NCI-H446 (cell line): ENCODE measurements at places on chromosomes 5 and 9.

GRCh38 chr5:116340799-116341198, 233.8 kb downstream of the SEMA6A start:
- DNase-seq = no peak

- DNase-seq = no peak
Observed at GRCh38 chr9:85223506-85224125, 518.1 kb downstream of the AGTPBP1 start.

- no peak for DNase-seq
Observed at GRCh38 chr9:131628459-131629225, 83.3 kb downstream of the PRRT1B start.

GRCh38 chr5:71782393-71782770, 63.3 kb downstream of the CARTPT start:
- DNase-seq = no peak

GRCh38 chr5:177458912-177459350, 12.3 kb downstream of the PRR7 start:
- no peak for DNase-seq

GRCh38 chr5:158284242-158284641, 425.3 kb upstream of the CLINT1 start:
- DNase-seq = no peak

DNA sequence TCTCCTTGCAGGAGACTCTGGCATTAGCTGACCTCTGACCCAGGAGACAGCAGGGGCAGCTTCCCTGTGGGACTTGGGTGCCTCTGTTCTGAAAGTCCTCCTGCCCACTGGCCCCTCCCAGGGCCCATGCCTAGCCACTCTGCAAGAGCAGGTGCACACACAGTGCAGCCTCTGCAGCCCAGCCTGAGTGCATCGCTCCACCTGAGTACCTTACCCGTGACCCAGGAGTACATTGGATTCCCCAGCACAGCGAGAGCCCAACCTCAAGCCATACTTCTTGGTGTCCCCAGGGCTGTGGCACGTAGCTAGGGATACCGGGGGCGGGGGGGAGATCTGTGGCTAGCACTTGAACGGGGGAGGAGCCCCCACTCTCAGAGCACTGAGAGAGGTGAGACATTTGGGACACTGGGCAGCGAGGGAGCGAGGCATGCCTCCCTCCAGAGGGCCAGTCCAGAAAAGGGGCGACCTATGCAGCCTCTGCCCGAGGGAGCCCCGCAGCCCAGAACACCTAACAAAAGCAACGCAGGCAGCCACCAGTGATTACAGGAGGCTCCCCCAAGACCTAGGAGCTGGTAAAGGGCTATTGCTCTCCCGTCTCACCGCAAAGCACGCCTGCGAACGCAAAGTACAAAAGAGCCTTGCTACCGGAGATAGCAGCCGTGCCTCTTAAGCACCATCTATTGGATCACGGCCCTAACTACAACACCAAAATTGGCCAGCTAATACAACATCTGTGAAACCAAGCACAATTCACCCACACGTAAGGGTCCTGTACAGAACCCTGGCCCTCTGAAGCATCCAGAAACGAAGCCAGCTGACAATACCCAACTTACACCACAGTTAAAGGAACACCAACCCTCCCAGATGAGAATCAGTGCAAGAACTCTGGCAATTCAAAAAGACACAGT, 826 bp upstream of the PRDM9 start:
- DNase-seq = peak; percentile 73

DNA sequence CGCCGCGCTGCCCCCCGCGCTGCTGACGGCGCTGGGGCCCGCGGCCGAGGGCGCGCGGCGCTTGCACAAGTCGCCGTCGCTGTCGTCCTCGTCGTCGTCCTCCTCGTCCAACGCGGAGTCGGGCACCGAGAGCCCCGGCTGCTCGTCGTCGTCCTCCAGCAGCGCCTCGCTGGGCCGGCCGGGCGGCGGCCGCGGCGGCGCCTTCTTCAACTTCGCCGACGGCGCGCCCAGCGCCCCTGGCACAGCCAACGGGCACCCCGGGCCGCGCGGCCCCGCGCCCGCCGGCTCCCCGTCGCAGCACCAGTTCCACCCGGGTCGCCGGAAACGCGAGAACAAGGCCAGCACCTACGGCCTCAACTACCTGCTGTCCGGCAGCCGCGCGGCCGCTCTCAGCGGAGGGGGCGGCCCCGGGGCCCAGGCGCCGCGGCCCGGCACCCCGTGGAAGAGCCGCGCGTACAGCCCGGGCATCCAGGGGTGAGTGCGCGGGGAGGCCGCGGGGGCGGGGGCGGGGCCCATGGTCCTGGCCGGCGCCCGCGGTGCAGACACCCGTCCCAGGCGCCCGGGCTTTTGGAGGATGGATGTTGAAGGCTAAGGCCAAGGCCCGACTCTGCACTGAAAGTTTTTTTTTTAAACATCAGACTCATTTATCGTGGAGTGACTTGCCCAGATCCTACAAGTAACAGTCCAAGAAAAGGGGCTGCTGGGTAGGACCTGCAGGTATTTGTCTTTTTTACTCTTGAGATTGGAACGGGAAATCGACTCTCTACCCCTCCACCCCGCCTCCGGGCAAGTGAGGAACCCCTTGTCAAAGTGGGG, 1.2 kb downstream of the TENT4A start:
- no peak for DNase-seq

- DNase-seq = no peak
Observed at GRCh38 chr5:147057051-147057450, 177.8 kb upstream of the STK32A start.

DNA sequence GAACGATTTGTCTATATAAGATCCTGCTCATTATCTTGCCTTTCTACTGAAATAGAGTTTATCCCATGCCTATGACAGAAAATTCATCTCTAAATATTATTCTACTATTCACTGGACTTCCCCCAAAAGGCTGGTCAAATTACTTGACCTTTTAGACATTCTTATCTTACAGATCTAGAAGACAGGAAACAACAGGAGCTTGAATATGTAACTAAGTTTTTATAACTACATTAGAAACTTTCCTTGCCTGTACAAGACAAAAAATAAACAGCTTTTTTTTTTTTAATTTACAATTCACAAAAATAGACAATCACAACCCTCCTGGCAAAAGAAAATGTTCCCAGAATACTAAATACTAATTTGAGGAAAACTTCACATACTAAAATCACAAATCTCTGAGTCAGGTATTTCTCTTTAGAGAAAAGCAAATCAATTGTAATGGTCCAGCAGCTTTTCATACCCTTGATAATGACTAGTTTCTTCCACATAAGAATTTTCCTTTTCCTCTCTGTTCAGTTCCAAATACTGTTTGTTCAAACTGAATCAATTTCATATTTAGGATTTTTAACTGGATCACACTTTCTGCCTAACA, 68.6 kb downstream of the MLLT3 start:
- no peak for DNase-seq

GRCh38 chr5:161288071-161288470, 258.5 kb downstream of the GABRB2 start:
- DNase-seq = no peak

DNA sequence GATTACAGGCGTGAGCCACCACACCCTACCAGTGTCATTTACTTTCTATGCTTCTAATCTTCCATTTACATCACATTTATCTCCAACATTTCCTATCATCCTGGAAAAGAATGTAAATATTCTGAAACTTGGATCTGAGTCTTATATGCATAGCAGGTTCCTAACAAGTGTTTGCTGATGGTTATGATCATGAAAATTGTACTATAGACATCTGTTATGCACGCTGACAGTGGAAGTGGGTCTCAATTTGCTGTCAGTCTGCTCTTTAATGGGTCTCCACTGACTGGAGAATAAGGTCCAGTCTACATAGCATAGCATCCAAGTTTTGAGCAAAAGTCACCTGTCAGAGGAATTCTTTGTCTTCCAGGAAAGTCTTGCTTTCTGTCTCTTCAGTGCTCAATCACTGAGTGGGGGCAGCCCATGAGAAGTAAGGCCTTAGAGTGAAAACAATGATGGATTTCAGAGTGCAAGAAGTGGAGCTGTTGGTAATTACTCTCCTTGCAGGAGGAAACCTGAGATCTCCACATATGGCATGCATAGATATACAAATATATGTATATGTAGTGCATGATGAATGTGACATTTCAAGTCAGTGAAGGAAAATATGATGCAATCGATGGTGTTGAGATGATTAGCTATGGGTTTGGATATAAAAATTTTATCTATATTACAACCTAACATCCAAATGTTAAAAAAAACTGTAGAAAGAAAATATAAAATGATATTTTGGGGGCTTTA, 29.2 kb upstream of the MSANTD3 start:
- no peak for DNase-seq

DNA sequence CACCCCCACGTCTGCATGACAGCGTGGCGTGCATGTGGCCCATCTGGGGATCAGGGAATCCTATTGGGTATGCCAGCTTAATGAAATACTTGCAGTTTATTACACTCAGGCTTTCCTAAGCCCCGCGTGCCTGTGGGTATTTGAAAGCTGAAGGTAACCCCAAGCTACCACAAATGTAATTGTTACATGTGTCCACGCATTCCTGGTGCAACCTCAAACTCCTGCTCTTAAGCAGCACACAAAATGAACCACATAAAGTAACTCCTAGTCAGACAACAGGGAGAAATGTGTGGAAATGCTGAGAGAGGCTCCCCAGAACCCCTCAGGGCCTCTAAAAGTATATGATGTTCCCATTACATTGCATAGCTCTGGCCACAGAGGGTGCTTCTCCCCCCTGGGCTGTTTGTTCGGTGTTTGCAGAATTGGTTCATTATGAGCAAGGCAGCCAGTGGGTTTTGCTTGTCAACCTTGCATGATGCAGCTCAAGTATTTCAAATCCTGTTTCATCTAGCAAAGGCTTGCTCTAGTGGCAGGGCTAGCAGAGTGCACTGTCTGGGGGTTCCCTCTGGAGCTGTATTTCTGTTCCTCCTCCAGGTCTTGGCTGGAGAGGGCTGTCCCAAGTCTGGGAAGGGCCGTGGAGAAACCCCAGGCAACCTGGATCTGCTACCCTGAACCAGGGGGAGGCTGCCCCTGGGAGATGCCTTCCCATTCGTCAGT, 1.8 kb upstream of the DCANP1 start:
- DNase-seq = no peak

DNA sequence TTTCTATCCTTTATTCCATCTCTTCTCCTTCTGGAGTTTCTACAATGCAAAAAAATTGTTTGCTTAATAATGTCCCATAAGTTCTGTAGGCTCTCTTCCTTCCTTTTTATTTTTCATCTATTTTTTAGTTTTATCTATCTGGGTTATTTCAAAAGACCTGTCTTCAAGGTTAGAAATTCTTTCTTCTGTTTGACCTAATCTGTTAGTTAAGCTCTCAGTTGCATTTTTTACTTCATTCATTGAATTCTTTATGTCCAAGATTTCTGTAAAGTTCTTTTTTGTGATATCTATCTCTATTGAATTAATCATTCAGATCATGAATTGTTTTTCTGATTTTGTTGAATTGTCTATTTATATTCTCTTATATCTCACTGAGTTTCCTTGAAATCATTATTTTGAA, 145.9 kb upstream of the TLE4 start:
- DNase-seq = no peak

- no peak for DNase-seq
Observed at GRCh38 chr5:73298772-73299630, 126.0 kb downstream of the TMEM174 start.

DNA sequence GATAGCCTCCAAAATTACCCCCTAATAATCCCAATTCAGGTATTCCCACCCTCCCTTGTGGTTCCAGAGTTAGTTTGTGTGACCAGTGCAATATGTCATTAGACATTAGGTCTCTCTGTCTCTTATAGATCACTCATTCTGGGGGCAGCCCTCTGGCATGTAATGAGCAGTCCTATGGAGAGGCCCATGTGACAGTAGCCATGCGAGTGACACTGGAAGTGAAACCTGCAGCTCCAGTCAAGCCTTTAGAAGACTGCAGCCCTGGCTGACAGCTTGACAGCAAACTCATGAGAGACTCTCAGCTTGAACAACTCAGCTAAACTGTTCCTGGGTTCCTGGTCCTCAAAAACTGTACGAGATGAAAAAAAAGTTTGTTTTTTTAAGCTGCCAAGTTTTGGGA, 54.0 kb upstream of the HSPB3 start:
- DNase-seq = no peak

DNA sequence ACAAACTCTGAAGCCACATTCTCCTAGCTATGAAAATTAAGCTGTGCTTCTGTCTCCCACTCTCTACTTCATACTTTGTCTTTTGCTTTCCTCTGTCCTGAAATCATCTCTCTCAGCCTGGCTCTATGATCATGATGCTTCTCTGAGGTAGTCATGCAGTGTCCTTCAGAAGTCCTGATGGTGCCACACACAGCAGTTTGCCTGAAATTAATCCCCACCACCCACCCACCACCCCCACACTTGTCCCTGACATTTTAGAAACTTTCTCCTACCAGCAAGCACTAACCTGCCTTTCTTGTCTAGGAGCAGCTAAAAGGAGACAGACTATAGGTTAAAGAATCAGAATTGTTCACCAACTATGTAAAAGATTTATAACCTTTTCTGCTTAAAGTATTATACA, 282.2 kb upstream of the FAM174A start:
- no peak for DNase-seq

- DNase-seq = no peak
Observed at GRCh38 chr5:149489605-149490037, 61.6 kb downstream of the CSNK1A1 start.

DNA sequence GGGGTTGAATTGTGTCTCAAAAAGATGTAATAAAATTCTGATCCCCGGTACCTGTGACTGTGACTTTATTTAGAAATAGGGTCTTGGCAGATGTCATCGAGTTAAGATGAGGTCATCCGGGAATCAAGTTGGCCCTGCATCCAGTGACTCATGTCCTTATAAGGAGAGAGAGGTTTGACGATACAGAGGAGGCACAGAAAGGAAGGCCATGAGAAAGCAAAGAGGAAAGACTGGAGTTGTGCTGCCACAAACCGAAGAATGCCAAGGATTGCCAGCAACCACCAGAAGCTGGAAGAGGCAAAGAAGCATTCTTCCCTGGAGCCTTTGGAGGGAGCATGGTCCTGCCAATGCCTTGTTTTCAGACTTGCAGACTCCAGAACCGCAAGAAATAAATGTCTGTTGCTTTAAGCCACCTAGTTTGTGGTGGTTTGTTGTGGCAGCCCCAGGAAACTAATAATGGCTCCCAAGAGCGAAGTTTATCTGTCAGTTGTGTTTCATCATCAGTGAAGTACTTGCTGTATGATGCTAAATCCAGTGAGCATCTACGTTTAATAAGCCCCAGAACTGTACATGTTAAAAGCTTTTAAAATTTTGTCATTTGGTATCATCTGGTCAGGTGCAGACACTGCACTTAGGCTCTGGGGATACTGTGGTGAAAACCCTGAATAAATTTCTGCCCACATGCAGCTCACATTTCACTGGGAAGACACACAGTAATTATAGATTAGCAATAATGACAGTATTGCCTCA, 114.8 kb downstream of the TLE4 start:
- DNase-seq = no peak

GRCh38 chr9:136021872-136022681, 60.9 kb upstream of the UBAC1 start:
- DNase-seq = no peak

GRCh38 chr5:172447646-172448365, 6.5 kb downstream of the SH3PXD2B start:
- DNase-seq = no peak

GRCh38 chr5:143131972-143132371, 271.5 kb downstream of the NR3C1 start:
- no peak for DNase-seq
